ENCODE measurements at places on chromosomes 11 and 22. TPM values are rescaled to one million over a fixed set of nuclear protein-coding genes. Genes with fewer than 3 reads are reported as not detected.

The TMEM191C gene
- 0.53 TPM for total RNA-seq

The NLRP14 gene
- total RNA-seq: not detected

The MAP6 gene
- total RNA-seq: not detected

The ZBTB16 gene
- total RNA-seq: not detected

The ARSA gene
- total RNA-seq: 7.7 TPM

The RRAS2 gene
- total RNA-seq: 26.5 TPM

The CELSR1 gene
- 9.6 TPM for total RNA-seq

The ADORA2A gene
- 0.93 TPM for total RNA-seq

The LMO1 gene
- not detected for total RNA-seq

The HORMAD2 gene
- total RNA-seq: not detected

The ISX gene
- not detected for total RNA-seq

The OR52N4 gene
- not detected for total RNA-seq

All from A375 (cell line).